Amniotic stem cell (primary cell): ENCODE measurements at places on chromosomes 3 and 15.
A peak's percentile ranks its signal among the peaks of the same experiment; 100 is the strongest.

- peak; percentile 71 for DNase-seq
Measured at GRCh38 chr15:70902107-70902506, 9.5 kb downstream of the LRRC49 start.

DNA sequence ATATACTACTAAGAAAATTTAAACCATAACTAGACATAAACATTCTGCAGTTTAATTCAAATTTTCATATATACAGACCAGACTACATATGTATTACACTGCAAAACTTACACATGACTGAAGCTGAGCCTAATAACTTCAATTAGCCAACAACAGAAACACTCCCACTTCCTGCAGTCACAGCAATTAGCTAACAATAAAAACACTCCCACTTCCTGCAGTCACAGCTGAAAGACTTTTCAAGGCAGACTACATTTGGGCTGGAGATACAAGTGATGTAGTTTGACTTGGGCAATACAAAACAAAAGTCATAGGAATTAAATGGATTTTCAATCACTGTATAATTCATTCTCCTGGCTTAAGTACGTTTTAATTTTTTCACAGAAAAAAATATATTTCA, 10.3 kb downstream of the TM2D3 start:
- no peak for DNase-seq

GRCh38 chr15:39445931-39446330, 134.9 kb upstream of the THBS1 start:
- DNase-seq, result no peak

DNA sequence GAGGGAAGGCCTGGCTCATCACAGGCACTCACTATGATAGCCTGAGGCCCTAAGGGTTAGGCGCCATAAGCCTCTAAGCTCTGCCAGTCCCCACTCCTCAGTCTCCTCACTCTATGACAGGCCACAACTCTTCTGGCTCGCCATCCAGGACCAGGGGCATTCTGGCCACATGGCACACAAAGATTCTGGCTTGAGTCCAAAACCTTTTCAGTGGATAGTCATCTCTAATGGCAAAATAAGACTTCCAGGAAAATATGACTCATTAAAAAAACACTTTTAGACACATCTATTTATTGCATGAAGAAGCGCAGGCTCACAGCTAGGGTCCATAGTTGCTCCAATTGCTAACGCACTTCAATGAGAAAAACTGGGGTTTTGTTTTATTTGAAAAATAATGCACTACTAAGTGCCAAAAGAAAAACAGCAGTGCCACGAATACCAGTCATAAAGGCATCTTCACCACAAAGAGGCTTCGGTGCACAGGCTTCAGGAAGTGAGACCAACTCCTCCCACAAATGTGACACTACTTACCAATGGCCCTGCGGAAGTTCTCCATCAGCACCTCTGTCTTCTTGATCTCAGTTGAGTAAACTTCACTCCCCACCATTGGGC, 11.1 kb downstream of the RUVBL1 start:
- DNase-seq, result peak; percentile 91

GRCh38 chr15:70955151-70955550, 62.5 kb downstream of the LRRC49 start:
- DNase-seq, result peak; percentile 3

DNA sequence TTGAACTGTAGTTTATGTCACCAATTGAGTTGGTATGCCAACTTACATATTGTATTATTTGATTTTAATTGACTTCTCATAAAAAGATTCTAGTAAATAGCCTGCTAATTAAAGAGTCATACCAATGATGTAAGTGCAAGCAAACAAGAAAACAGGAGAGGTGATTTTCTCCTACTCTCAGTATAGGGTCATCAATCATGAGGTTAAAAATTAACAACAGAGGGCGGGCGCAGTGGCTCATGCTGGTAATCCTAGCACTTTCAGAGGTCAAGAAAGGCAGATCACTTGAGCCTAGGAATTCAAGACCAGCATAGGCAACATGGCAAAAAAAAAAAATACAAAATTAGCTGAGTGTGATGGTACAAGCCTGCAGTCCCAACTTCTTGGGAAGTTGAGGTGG, 108.7 kb downstream of the MYO9A start:
- no peak for DNase-seq

GRCh38 chr3:154972951-154973350, 107.2 kb upstream of the MME start:
- no peak for DNase-seq

DNA sequence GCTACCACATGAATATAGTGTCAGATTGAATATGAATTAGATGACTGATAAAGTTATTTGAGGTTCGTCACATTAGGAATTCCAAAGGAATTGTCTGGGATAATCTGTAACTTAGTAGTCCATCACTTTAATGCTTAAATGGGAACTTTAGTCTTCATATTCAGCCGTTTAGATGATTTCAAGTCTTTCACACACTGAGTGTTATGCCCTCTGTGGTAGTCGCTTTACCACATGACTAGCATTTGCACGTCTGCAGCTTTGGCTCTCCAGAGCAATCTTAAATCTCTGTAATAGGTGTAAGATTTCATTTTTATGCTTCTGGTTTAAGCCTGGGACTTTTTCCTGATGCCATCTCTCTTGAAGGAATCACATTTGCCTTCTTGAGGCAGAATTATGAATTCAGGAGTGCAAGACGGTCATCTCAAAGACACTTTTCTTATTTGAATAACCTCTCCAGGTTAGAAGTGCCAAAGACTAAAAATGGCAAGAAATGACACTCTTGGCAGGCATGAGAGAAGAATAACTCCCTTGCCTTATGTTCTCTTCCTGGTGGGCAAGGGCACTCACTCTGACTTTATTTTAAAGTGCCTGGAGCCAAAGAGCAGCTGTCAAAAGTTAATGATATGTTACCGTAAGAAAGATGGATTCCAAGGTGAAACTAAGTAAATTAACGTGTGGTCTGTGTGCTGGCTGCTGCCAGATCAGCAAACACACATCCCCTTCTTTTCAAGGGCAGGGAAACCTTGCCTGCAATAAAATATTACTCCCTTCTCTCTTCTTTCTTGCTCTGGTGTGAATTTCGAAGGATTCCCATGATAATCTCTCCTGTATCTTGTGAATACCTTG, 153.3 kb downstream of the B3GALNT1 start:
- DNase-seq, result no peak

DNA sequence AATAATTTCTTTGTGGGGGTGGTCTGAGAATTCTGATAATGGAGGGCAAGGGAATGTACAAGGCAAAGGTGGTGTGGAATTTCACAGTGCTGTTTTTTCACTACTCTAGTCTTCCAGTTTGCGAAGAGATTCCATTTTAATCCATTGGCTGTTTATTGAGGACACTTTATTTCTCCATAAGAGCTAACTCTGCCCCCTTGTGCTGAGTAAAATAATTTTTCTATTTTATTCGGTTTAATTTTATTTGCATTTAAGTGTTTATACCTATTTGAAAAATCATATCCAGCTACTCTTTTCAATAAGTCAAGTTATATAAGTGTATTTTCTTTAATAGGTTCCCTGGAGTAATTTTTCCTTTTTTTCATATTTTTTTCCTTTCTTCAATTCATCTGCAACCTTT, 840.1 kb downstream of the TUSC7 start:
- no peak for DNase-seq

DNA sequence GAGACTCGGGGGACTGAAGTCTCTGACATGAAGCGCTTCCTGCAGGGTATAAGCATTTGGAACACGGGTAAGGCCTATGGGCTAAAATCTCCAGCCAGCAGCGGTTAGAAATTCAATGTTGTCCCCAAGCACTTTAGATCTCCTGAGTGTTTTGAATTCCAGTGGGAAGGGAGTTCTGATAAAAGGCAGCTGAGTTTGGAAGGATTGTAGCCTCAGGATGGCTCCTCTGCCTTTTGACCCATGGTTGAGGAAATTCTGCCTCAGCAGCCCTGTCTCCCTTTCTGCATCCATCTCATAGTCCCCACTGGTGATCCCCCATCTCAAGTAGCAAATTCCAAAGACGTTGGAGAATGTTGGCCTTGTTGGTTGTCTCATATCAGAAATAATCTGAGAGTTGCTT, 24.2 kb upstream of the HACD2 start:
- DNase-seq, result no peak

DNA sequence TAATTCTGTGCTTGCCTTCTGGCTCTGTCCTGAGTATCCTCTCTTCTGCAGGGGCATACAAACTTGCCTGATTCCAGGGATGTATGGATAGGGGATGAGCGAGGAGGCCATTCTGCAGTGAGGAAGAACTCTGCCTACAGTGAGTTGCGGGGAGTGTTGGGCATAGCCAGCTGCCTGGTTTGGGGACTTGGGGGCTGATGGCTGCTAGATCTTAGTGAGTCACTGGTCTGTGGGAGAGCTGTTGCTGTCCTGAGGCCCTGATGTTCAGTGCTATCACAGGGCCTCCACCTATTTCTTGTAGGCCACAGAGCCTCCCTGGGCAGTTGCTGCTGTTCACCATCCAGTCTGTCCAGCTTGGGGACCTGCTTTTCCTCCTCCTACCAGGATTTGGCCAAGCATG, 20.3 kb downstream of the CDAN1 start:
- DNase-seq, result no peak

DNA sequence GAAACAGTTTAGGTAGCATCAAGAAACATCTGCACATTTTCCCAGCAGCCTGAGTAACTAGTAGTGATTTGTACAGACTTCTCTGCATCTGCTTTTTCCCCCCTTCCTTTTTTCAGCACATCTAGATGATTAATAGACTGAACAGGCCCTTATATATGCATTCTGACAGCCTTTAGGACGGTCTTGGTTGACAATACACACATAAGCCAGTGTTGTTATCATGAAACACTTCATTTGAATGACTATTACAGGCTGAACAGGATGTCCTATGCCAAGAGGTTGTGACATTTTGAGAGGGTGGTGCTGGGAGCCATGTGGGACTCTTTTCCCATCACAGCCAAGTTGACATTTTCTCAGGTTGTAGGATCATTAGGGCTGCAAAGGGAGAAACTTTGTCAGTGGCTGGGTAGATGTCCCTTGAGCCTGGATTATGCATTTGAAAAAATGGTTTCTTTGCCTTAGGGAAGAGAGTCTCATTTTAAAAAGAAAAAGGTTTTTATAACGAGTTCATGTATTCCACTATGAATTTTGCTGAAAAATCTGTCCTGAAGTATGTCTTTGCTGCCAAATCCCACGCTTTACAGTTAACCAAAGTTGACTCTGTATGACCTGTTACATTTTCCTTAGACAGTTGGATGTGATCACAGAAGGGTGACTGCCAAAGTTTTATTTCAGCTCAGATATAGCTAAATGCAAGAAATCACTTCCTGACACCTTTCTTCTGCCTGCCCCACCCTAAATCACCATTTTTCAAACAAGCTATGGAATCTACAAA, 73.7 kb downstream of the FILIP1L start:
- DNase-seq, result no peak

GRCh38 chr3:111882194-111882593, 23.1 kb downstream of the PHLDB2 start:
- DNase-seq, result no peak

DNA sequence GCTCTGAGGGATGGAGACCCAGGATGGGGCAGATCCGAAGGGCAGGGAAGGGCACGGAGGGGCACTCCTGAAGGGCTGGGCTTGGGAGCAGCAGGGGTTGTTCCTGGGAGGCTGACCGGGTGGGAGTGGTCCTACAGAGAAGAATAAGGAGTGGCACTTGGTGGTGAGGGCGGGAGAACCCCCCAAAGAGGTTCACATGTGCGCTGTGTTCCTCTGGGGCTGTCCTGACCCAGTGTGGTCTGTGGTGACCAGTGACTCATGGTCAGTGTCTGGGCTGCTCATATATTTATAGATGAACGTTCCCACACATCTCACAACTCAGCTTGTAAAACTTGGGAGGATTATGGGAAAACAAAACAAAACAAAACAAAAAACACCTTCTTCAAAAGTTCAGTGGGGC, 10.0 kb downstream of the TRPM1 start:
- no peak for DNase-seq

GRCh38 chr3:73719413-73719851, 94.7 kb upstream of the PDZRN3 start:
- DNase-seq, result no peak

- DNase-seq, result no peak
Measured at GRCh38 chr15:72161361-72162132, 36.0 kb downstream of the GRAMD2A start.

- DNase-seq, result no peak
Measured at GRCh38 chr3:69180869-69181591, 58.6 kb upstream of the LMOD3 start.

- no peak for DNase-seq
Measured at GRCh38 chr3:6965881-6966280, 105.0 kb downstream of the GRM7 start.

- DNase-seq, result peak; percentile 21
Measured at GRCh38 chr3:187318819-187319616, 27.5 kb upstream of the MASP1 start.

DNA sequence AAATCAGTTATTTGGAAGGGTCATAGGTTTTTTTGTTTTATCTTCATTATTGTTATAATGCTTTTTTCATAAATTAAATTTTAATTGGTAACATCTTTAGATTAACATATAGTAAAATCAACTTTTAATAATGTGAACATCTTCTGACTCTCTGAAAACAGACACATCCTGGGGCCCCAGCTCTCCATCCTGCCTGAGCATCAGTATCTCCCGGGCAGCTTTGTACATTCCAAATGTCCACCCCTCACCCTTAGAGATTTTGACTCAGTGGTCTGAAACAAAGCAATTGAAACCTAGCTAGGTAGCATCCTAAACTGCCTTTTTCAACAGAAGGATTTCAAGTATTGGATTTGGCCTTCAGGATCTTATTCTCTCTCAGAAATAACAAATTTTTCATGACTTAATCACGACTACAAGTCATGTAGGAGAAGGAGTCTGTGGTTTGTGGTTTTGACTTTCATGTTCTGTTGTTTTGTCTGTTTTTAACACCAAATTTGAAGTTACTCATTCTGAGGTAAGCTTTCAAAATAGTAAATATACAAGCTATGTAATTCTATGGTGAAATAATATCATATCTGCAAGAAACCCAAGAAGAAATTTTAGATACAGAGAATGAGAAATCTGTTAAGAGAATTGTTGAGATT, 147.3 kb upstream of the UBE2E2 start:
- peak; percentile 35 for DNase-seq

DNA sequence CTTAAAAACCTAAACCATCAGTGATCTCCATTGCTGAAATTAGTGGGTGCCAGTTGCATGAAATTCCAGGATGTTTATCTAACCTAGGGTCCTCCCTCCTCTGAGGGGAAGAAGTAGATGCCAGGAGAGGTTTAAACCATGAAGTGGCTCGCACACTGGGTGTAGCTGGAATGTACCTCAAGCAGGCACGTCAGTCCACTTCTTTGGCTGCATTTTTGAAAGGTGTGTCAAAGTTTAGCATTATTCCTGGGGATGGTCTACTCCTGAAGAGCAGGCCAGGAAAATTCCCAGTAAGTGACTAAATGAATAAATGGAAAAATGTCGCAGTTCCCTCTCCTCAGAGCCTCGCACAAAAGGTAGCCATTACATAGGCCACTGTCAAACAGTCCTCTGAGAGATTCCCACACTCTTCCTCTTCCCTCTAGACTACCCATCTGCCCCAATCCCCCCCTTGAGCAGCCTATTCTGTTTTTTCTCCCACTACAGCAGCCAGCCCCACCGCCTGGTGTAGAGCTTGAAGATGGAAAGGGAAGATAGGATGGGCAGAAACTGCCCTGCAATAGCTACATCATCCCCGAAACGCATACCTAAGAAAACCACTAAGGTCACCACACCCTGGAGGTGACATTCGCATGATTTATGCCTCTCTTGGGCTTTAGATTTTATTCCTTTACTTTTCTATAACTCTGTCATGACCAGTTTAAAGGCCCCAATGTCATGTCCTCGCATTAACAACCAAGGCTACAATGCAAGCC, 655 bp upstream of the TMOD3 start:
- no peak for DNase-seq

GRCh38 chr3:133887803-133888703, 7.6 kb downstream of the RAB6B start:
- DNase-seq, result no peak
